ENCODE measurements at places on chromosomes 7 and 10. TPM values are rescaled to one million over a fixed set of nuclear protein-coding genes. Genes with fewer than 3 reads are reported as not detected.
A peak's percentile ranks its signal among the peaks of the same experiment; 100 is the strongest.

- no peak for DNase-seq
Measured at GRCh38 chr7:45443263-45443662, 130.9 kb upstream of the ADCY1 start.

Gene ZC3HAV1L
- total RNA-seq: 14.2 TPM

DNA sequence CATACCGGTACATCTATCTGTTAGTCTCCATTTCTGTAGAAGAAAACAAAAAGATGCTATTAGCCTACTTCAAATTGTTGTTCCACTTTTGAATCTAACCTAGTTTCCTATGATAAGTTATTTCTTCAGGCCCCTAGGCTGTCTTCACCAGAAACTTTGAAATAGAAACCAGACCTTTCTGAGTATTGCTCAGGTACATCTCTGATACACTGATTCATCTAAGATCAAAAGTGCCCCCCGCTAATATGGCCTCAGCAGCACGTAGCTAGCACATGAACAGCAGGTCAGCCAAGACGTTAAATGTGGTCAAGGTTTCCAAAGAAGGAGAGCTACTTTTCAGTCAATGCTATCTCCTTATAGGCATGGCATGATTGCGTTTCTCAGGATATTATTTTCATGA, 23.6 kb downstream of the CTAGE6 start:
- no peak for DNase-seq

GRCh38 chr7:49564379-49564714, 209.1 kb upstream of the VWC2 start:
- DNase-seq: no peak

Gene DGKI
- total RNA-seq: 1.1 TPM

Gene PROSER2
- total RNA-seq: 84.9 TPM

DNA sequence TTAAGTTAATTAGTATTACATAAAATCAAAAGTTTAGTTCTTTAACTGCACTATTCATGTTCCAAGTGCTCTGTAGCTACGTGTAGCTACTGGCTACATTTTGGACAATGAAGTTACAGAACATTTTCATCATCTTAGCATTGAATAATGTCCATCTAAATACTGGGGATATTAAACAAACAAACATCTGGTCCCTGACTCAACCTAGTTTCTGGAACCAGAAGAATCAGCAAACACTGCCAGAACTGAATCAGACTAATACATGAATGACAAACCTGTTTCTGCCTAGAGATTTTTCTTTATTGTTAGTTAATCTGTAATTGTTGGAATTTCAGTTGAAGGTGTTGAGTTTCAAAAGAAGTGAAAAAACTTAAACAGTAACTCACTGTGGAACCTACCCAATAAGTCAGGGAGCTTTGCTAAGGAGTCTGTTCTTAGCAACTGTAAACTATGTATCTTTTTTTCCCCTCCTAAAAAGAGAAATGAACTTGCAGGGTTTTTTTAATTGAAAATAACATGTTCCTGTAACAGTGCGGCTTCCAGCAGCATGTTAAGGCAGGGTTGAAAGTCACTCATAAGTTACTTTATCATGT, 58.3 kb downstream of the CDK13 start:
- DNase-seq: peak; percentile 73

Gene BBS9
- total RNA-seq: 13.4 TPM

GRCh38 chr10:59382831-59383295, 20.5 kb upstream of the FAM13C start:
- DNase-seq: no peak

GRCh38 chr7:108071551-108071950, 58.6 kb downstream of the LAMB4 start:
- DNase-seq: no peak

Gene TMEM213
- not detected for total RNA-seq

Gene DYNC1I1
- not detected for total RNA-seq

Gene TLL2
- total RNA-seq: 3.8 TPM

- DNase-seq: no peak
Measured at GRCh38 chr10:48744587-48744986, 59.9 kb downstream of the WDFY4 start.

GRCh38 chr10:19944911-19945663, 128.9 kb downstream of the PLXDC2 start:
- no peak for DNase-seq

Gene ZNF727
- total RNA-seq: not detected

DNA sequence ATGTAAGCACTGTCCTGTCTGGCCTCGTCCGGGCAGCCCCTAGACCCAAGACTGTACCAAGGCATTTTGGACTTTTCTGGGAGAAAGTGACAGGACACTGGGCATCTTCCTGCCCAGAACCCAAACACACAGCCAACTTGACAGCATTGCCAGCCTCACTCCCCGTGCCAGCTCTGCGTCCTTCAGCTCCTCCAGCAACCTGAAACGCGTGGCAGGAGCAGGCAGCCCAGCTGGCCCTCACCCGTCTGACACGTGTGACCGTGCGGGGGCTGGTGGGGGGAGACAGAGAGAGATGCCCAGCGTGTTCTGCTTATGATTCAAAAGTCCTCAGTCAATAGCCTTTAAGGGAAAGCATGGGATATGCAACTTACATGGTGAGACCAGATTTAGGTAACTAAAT, 50.3 kb upstream of the SLC29A3 start:
- DNase-seq: no peak

DNA sequence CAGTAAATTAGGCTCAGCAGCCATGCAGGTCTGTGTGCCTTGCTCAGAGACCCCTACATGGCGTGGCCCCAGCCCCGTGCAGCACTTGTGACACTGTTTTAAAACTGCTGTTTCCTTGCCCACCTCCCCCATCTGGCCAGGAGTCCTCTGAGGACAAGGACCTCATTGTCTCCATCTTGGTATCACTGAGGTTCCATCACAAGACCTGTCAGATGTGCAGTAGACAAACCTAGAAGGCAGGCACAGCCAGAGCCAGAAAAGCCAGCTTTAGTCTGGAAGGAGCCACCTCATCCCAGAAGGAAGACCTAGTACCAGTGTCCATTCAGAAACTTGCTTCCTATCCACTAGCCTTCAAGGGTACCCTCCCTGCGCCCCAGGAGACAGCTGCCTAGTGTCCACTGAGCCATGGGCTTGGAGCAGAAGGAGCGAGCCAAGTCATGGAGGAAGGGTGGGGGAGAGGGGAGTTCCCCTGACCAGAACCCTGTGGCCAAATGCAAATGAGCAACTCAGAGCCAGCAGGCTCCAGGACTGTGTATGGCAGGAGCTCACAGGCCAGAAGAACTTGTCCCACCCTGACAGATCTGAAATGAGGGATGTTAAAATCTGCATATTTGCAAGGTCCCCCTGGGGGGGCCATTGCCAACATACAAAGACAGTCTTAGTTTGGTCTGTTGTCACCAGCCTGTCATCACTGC, 176.1 kb downstream of the SH3PXD2A start:
- no peak for DNase-seq

DNA sequence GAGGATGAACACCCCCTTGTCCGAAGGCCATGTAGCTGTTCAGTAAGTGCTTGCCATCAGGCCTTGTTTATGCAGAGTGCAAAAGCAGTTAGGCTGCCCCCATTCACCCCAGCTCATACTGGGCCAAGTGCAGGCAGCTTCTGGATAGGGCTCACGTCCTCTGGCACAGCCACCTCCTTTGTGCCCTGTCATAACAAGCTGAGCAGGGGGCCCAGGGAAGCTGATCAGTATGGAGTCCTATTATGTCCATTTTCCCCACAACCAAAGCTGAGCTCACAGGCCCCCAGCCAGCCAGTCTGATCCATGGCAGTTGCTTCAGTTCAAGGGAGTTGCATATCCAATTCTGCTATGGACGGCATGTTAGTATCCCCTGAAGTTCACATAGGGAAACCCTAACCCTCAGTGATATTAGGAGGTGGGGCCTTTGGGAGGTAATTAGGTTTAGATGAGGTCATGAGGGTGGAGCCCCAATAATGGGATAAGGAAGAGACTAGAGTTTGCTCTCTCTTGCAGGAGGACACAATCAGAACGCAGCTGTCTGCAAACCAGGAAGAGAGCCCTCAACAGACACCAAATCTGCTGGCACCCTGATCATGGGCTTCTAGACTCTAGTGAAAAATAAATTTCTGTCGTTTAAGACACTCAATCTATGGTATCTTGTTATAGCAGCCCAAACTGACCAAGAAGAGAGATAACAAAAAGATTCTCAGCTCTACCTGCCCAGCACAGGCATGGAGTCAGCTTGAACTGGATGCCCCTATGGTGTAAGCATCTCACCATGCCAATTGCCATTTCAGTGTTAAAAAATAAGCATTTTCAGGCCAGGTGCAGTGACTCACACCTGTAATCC, 155.9 kb downstream of the FGFR2 start:
- no peak for DNase-seq

DNA sequence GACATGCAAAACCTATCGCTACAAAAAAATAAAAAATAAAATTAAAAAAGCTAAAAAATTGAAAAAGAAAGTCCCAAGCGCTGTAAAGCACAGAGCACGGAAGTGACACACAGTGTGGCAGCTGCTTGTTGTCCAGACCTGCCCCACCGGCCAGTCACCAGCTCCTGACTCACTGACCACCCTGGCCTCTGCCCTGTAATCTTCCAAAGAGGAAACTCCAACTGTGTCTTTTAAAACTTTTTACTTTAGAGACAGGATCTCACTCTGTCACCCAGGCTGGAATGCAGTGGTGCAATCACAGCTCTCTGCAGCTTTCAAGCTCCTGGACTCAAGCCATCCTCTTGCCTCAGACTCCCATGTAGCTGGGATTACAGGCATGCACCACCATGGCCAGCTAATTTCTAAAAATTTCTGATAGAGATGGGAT, 23.6 kb downstream of the GNA12 start:
- DNase-seq: peak; percentile 86

- DNase-seq: no peak
Measured at GRCh38 chr7:31082447-31082846, 30.3 kb downstream of the ADCYAP1R1 start.

- no peak for DNase-seq
Measured at GRCh38 chr7:70098133-70098561, 499.9 kb downstream of the AUTS2 start.

DNA sequence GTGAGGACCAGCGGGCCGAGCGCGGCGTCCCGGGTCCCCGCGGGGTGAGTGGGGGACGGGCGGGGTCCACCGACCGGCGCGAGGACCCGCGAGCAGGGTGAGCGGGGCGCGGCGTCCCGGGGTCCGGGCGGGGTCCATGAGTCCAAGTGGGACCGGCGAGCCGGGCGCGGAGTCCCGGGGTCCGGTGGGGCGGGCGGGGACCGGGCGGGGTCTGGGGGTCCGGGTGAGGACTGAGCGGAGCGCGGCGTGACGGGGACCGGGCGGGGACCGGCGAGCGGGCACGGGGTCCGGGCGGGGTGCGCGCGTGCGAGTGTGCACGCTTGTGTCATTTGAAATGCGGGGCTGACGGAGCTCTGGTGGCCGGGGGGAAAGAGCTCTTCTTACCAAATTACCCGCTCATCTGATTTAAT, 765 bp downstream of the CELF2 start:
- no peak for DNase-seq

DNA sequence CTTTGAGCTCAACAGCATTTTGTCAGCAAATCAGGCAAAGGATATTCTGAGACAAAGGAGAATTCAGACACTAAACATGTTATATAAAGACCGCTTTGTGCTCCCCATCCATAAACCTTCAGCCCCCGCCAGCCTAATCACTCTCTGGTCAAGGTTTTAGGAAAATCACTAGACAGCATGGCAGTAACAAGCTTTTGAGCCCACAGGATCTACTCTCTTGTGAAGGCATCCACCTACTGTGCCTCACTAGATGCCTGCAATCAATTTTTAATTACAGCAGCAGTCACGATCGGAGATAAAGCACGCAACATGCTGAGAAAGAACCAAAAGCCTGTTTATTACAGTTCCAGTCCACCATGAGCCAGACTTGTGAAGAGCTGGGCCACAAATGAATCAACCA, 19.1 kb downstream of the PDE1C start:
- no peak for DNase-seq

DNA sequence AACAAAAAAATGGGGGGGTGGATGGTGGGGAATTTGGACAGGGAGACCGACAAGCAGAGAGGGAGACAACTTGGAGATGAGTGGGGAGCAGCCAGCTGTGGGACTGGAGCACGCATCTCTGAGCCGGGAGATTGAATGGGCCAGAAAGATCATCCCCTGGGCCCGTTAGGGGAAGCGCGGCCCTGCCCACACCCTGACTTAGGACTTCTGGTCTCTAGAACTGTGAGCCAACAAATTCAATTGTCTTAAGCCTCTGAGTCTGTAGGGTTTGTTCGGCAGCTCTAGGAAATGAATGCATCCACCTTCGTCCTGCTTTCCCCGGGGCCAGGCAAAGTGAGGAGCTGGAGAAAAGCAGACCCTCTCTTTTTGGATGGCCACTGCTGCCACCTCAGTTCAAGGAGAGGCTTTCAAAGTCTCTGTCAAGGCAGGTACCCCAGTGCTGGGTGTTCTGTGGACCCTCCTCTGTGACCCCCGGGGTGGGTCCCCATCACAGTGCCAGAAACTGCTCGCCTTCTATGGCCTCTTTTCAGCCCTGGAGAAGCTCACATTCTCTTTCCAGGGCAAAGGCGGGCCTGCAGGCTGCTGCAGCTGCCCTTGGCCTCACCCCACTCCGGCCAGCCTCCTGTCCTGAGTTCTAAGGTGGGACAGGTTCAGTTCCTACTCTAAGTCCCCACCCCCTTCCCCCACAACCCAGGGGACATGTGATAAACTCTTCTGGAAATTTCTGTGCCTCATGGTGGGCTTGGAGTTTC, 423.2 kb downstream of the RPS24 start:
- no peak for DNase-seq

DNA sequence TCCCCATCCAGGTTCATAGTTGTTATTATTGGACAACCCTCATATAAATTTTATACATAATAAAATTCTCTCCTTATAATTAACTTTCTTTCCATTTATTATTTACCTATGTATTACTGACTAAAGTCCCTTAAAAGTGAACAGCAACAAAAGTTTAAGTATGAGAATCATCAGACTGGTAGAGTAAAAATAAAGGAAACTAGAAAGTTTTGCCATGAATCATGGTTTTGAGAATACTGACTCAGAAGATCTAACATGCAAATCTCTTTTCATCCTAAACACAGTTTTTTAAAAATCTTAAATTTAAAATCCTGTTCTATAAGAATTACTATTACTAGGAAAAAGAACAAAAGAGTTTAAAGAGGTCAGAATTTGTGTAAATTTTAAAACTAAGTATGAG, 32.1 kb downstream of the HERC4 start:
- no peak for DNase-seq

Gene ST8SIA6
- total RNA-seq: not detected

DNA sequence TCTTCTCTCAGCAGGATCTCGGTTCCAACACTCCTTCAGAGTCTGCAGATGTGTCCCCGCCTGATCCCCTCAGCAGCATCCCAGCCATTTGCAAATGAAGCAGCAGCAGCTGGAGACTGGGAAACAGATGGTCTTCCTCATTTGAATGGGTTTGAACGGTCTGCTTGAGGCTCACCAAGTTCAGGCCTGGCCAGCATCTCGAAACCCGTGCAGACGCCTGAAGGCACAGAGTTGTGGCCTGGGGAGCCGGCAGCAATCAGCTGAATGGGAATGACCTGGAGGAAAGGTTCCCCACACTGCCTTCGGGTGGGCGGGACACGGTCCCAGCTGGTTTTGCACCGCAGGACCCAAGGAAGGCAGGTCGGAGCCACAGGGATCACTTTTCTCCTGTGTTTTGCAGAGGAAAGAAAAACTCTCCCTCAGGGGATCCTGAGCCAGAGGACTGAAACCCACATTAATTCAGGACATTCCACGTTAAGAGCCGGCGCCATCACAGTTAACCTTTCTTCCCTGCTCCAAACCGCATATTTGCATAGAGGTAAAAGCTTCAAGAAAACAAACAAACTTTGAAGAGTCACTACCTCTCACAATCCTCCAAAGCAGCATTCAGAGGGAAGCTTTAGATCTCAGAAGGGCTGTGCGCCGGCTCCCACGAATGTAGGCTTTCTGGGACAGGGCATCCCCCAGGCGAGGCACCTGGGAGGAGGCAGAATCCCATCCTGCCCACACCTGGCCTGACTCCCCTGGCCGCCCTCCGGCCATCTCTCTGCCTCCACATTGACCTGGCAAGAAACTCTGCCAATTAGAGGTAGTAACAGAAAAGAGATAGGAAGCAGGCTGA, 17.7 kb downstream of the FGFR2 start:
- DNase-seq: no peak

All from Caki2 (cell line).